Lower leg skin (tissue), 4 donors: ENCODE measurements at places on chromosomes 2 and 18.

- no peak for DNase-seq
Observed at GRCh38 chr2:26479131-26479788, 1.3 kb upstream of the OTOF start.

GRCh38 chr2:60158262-60158661 is 395.2 kb downstream of the BCL11A start:
- DNase-seq = no peak

DNA sequence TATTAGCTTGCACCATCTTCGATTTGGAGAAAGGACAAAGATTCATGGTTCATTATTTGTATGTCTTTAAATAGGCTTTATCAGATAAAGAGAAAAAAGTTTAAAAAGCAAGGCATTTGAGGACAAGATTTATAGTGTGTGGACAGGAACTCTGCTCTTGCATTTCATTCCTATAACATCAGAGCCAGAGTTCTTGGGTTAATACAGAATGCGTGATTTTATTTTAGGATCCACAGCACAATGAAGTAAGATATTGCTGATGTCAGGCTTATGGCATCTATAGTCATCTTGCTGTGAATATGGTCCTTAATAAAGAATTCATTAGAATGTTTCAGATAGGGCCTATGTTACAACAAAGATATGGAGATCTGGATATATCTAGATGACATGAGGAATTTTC is 19.7 kb downstream of the RASGRP3 start:
- no peak for DNase-seq

GRCh38 chr2:62334009-62334408 is 138.1 kb downstream of the B3GNT2 start:
- DNase-seq = no peak

- no peak for DNase-seq
Observed at GRCh38 chr2:24123922-24124580, 782 bp downstream of the FAM228B start.
